ENCODE measurements at places on chromosomes 1 and 21.

DNA sequence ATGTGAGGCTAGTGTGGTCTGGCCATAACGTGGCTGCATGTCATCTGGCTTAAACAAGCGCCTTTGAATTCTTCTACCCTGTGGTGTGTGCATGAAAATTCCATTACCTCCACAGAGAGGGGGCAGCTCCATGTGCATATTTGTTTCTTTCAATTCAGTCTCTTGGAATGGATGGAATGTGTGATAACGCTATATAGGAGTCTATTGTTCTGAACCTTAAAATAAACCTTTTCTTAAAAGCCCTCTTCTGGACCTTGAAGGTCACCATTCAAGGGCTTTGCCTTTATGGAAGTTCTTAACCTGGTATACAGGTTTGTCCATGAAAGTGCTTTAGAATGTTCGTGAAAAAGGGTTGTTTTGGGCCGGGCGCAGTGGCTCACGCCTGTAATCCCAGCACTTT lies 118.2 kb upstream of the ADGRL2 start:
- no peak for DNase-seq

DNA sequence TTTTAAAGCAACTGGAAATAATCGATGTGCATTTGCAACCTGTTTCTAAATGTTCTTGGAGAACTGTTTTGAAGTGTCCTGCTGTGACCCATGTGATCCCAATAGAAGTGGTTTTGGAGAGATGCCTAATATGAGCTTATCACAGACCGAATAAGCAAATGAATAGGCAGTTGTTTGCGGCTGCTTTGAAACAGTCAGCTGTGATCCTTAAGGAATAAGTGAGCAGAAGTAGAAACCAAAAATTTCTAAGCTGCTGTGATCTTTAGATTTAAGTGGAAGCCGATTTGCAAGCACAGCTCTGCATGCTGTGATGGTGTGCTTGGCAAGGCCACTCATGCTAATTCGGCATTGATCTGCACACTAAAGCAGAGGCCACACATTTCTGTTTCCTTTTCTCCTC lies 329.5 kb upstream of the DUSP10 start:
- no peak for DNase-seq

DNA sequence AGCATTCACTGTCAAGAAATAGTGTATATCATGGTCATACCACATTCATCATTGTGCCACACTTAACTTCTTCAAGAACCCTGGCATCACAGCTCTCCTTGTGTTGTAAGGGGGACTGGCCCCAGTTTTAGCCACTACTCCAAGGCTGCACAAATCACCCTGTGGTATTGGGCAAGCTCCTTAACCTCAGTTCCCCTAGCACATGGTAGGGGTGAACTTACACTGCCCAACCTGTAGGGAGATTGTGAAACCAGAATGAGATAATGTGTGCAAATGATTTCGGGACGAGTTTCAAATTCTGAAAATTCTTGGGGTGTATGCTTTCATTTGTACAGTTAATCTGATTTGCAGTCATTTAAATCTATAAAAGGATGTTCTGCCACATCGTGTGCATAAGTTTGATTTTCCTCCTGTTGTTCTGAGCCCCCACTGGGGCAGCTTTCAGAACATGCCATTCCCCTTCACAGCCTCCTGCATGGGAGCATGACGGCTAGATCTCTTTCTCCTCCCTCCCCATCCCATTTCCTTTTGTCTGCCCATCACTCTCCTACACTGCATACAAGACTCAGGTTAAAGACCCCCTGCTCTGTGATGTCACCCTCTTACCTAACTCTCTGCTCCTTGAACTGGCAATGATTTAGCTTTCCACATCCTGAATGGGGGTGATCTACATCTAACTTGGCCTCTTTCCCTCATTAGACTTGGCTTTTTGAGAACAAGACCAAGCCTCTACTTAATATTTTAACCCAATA lies 290.3 kb downstream of the CHRM3 start:
- no peak for DNase-seq

- DNase-seq: no peak
Measured at GRCh38 chr1:172948457-172948856, 102.3 kb downstream of the TNFSF18 start.

- DNase-seq: no peak
Measured at GRCh38 chr1:24181619-24182018, 5.5 kb downstream of the IFNLR1 start.

GRCh38 chr1:103941086-103941485 lies 191.4 kb downstream of the AMY1C start:
- no peak for DNase-seq

DNA sequence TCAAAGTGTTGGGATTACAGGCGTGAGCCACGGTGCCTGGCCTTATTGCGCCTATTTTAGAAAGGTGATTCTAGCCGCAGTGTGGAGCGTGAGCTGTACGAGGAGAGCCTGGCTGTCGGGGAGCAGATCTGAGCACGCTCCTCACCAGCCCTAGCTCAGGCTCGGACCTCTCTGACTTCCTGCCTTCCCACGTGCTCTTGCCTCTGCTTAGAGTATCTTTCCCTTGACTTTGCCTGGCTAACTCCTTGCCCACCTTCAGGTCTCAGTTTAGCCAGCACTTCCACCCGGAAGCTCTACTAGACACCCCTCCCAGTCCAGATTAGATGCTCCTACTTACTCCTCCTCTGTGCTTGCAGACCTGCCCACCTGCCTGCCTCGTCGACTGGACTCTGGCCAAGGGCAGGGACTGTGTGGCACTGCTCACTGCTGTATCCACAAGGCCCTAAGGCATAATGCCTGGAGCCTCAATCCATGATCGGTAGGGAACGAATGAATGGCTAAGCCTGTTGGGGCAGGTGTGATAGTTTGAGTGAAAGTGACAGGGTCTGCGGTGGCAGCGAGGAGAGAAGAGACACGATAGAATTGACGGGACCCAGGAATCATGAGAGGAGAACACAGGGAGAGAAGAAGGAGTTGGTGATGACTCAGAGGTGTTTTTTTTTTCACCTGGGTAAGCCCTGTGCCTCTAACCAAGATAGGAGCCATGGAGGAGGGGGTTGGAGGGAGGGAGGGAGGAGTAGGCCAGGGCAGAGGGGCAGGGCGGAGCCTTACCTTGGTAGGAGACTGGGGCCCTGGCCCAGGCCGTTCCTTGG lies 28.1 kb upstream of the WASF2 start:
- DNase-seq: no peak

- DNase-seq: no peak
Measured at GRCh38 chr1:3032371-3033039, 11.2 kb downstream of the ACTRT2 start.

GRCh38 chr1:106912131-106912530 lies 144.3 kb upstream of the PRMT6 start:
- no peak for DNase-seq

DNA sequence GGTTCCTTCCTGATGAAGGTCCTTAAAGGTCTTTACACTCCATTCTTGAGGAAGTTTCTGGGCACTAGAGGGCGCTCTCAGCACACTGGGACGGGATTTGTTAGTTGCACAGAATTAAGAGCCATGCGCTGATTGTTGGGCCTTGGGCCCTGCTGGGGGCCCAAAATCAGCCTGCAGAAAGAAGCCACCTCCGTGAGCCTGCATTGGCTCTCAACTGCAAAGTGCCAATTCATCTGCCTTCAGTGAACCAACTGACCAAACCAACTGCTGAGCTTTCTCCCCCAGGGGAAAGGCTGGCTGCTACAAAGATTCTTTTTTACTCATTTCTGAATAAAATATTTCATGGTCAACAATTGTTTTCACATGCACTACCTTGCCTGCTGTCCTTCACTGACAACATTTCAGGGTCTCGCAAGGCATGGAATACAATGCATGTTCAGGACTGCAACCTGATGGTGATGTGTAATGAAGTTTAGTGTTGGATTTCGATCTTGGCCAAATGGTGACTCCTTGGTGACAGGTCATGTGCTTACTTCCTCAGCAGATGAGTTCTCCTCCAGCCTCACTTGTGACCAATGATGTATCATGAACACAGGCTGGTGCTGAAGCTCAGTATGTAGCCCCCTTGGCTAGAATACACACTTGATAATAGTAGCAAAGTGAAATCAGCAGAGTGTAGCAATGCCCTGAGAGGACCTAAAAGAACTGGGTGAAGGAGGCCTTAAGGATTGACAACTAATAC lies 45.7 kb upstream of the PRDX6 start:
- peak; percentile 74 for DNase-seq

- DNase-seq: no peak
Measured at GRCh38 chr1:107183011-107183410, 42.2 kb downstream of the NTNG1 start.

- no peak for DNase-seq
Measured at GRCh38 chr1:76418531-76418930, 344.0 kb downstream of the ST6GALNAC3 start.

Measured in activated CD4-positive, alpha-beta T cell treated with anti-CD3 and anti-CD28 coated beads for 1 hour (primary cell).